ENCODE measurements at places on chromosomes 2 and 18.

- no peak for DNase-seq
These were observed 70.0 kb upstream of the ATIC start for GRCh38 chr2:215241791-215242305.

GRCh38 chr18:75533950-75534349 is 106.4 kb upstream of the SMIM21 start:
- DNase-seq: no peak

- DNase-seq: no peak
These were observed 9.9 kb upstream of the KLF11 start for GRCh38 chr2:10033251-10034006.

GRCh38 chr18:9803063-9803697 is 82.6 kb upstream of the TXNDC2 start:
- DNase-seq: no peak

DNA sequence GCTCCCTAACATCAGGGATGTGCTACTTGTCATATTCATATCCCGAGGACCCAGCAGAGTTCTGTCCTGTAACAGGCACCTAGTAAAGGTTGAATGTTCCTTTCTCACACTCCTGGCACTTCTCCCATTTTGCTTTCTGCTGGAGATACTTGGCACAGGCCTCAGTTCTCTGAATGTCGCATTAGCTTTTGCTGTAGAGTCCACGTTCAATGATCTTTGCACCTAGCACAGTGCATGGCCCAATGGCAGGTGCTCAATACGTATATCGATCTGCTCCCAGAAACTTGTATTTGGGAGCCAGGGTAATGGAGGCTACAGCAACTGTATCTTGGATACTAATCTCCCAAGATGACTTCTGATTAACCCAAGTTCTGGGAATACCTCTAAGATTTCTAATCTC is 24.8 kb upstream of the VPS4B start:
- DNase-seq: no peak

GRCh38 chr2:142694282-142694681 is 183.2 kb upstream of the KYNU start:
- no peak for DNase-seq

- DNase-seq: no peak
These were observed 12.8 kb downstream of the ALPG start for GRCh38 chr2:232419245-232420072.

GRCh38 chr2:64524604-64525316 is 632 bp downstream of the AFTPH start:
- no peak for DNase-seq

GRCh38 chr2:111697560-111697959 is 186.4 kb downstream of the ANAPC1 start:
- DNase-seq: no peak

DNA sequence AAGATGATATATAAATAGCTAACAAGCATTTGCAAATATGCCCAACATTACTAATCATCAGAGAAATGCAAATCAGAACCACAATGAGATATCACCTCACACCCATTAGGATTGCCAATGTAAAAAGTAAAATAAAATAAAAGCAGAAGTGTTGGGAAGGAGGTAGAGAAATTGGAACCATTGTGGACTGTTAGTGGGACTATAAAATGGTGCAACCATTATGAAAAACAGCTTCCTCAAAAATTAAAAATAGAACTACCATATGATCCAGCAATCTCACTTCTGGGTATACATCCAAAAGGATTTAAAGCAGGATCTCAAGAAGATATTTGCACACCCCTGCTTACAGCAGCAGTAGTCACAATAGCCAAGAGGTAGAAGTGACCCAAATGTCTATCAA is 99.8 kb upstream of the DAPL1 start:
- DNase-seq: no peak

DNA sequence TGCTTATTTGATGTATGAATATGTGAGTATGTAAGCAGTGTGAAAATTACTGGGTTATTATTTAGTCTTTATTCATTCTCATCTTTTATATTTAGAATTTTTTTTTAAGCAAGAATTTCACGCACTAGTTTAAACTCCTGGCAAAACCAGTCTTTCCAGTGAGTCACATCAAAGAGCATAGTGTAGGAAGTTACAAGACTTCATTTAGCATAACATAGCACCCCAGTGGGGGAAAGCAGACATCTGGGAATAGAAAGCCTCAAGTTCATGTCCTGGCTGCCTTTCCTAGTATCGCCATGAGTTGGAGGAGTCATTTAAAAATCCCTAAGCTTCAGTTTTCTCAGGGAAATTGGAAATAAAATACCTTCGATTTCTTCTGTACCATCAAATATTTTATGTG is 408.3 kb downstream of the NUP35 start:
- no peak for DNase-seq

DNA sequence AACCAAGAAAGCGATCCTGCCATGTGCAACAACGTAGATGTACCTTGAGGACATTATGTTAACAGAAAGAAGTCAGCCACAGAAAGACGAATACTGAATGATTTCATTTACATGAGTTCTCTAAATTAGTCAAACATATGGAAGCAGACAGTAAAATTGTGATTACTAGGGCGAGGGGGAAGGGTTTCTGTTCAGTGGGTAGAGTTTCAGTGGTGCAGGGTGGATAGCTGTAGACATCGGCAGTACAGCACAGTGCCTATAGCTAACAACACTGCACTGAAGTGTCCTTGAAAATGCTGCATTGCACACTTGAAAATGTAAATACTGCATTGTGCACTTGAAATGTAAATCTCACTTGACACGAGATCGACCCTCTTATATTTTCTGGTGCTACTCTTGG is 275.3 kb downstream of the GALR1 start:
- no peak for DNase-seq

DNA sequence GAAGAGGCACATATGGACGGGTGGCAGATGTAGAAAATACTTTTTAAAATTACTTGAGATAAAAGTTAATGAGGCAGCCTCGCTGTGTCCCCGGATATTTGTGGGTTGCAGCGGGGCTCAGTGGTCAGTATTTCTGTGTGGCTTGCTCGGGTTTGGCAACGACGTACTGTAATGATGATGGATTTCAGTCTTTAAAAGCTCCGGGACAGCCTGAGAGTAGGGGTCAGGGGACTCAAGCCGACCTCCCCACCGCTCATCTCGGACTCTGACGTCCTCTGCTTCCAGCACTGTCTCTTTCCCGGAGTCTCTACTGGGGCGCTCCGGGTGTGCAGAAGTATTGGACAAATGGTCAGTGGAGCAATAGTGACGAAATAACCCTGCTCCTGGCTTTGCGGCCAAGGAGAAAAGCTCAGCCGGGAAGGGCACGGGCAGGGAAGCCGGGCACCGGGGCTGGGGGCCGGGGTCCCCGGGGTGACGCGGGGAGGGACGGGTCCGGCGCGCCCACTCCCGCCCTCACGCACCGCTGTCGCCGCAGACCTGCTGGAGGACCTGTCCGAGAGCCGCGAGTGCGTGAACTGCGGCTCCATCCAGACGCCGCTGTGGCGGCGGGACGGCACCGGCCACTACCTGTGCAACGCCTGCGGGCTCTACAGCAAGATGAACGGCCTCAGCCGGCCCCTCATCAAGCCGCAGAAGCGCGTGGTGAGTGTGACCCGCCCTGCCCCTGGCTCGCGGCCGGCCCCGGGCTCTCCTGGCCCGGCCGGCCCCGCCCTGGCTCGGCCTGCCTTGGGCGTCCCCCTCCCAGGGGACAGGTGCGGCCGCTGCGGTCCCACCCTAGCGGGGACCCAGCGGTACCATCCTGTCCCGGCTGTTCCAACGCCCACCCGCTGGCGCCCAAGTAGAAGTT is 7.3 kb downstream of the GATA6 start:
- no peak for DNase-seq

DNA sequence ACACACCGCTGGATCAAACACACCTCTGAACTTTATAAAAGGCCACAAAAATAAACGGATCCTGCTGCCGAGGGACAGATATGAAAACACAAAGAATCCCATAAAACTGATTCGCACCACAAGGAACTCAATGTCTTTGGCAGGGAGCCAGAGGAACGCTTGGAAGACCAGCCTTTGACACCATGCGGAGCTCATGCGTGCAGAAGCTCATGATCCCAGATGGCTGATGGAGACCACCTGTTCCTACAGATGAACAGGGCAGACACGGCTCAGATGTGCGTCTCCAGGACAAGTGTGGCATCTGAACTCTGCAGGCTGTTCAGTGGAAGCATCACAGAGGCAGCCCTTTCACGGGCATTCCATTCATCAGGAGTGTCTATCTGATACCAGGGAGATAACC is 24.9 kb downstream of the COPS9 start:
- no peak for DNase-seq

- DNase-seq: no peak
These were observed 57.6 kb downstream of the BOLA3 start for GRCh38 chr2:74089816-74090745.

DNA sequence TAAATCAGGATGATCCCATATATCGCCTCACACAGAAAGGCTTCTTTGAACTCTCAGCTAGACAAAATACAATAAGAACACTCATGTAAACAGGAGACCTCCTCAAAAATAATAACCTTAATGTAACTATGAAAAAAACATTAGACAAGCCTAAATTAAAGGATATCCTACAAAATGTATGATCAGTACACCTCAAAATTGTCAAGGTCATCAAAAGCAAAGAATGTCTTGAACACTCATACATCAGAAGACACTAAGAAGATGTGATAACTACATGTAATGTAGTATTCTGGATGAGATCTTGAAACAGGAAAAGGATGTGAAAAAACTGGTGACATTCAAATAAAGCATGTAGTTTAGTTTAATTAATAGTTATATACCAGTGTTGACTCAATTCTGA is 616.8 kb upstream of the ZEB2 start:
- no peak for DNase-seq

DNA sequence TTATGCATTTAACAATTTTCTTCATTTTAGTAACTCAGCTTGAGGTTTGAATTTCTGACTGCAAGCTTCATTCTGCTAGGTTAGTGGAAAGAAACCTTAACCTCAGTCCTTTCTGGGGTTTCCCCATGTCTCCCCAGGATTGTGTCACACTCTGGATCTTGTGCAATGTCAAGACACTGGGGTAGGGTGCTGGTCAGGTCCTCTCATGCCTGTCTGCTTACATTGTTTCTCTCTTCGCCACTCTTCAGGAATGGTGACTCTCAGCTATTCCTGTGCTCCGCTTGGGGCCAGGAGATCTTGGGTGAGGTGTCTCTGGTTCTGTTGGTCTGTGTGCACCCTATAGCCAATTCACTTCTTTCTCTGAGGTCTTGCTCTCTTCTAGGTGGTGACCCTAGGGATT is 23.9 kb downstream of the CTLA4 start:
- DNase-seq: no peak

DNA sequence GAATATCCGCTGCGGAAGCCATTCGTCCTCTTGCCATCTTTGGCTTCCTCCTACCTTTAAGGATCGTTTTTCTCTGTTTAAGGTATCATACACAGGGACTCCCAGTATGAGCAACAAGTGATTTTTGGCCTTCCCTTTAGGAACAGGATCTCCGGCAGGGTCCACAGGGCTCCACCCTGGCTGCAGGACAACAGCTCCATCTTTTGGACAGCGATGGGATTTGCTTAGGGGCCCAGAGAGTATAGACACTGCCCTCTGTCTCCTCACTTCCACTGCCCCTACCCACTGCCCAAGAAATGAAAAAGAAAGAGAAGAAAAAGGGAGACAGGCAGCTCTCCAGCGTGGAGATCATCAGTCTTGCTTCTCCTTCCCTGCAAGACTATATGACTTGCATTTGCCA is 224.5 kb downstream of the UXS1 start:
- DNase-seq: no peak
